Stimulated activated CD8-positive, alpha-beta memory T cell treated with anti-CD3 and anti-CD28 coated beads, Interleukin-7, amount 100 ng/mL, for 1 hour (primary cell): ENCODE measurements at places on chromosomes 11 and 22.
A peak's percentile ranks its signal among the peaks of the same experiment; 100 is the strongest.

GRCh38 chr11:26286472-26287066, 45.4 kb upstream of the ANO3 start:
- DNase-seq: no peak

DNA sequence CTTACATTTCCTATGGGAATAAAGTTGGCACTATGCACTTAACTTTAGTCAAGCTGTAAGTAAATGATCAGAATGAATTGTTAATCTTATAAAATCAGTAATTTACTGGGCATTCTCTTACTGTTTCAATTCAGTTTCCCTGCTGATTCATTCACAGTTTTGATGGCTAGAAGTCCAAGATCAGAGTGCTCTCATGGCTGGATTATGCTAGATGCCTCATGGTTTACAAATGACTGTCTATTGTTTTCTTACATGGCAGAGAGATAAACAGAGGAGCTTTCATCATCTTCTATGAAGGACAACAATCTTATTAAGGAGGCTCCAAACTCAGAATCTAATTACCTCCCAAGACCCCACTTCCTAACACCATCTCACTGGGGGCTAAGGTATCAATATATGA, 135.1 kb upstream of the CARD18 start:
- DNase-seq: no peak

DNA sequence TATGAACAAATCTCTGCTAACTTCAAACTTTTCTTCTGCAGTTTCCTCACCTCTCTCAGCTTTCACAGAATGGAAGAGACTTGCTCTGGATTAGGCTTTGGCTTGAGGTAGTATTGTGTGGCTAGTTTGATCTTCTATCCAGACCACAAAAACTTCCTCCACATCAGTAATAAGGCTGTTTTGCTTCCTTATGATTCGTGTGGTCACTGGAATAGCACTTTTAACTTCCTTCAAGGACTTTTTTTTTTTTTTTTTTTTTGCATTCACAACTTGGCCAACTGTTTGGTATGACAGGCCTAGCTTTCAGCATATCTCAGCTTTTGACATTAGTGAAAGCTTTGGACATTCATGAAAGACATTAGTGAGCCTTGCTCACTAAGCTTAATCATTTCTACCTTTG, 47.5 kb upstream of the LRRC55 start:
- no peak for DNase-seq

DNA sequence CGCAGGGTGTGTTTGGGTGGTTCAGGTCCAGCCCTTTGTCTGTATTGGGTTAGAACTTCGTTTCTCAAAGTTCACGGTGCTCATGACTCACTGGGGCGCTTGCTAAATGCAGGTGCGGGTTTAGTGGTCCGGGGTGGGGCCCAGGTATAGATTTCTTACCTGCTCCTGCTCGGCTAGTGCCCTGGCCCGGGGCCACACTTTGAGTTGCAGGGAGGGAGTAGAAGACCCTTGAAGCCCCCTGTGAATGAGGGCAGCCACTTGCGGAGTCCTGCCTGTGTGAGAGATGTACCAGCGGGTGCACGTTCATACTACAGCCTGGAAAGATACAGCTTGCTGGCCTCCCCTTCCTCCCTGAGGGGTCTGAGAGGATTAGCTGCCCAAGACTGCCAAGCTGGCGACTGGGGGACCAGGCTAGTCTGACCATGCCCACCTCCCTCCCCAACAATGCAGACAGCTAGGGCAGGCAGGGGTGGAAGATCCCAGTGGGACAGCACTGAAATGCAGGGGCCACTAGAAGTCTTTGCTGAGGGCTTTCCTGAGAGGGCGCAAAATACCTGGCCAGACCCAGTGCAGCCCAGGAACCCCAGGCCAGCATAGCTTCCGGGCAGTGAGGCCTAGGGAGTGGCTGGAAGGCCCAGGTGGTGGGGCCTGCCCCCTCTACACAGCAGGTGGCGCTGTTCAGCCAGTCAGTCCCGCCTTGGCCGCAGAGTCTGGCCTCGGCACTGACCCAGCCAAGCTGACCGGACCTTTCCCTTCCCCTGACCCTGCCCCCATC, 5.1 kb upstream of the MYRF start:
- no peak for DNase-seq

DNA sequence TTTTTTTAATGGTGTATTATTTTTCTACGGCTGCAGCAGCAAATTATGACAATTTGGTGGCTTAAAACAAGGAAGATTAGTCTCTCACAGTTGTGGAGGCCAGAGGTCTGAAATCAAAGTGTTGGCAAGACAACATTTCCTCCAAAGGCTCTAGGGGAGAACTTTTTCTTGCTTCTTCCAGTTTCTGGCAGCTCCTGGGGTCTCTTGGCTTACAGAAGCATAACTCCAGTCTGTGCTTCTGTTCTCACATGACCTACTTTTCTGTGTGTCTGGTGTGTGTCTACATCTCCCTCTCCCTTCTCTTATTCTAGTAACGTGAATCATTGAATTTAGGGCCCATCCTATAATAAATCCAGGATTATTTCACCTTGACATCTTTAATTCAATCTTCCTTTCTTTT, 551.9 kb upstream of the LUZP2 start:
- no peak for DNase-seq

GRCh38 chr22:35544189-35544588, 3.6 kb downstream of the RASD2 start:
- no peak for DNase-seq

- no peak for DNase-seq
Observed at GRCh38 chr11:22707119-22707899, 40.9 kb downstream of the GAS2 start.

GRCh38 chr22:38706101-38706900, 557 bp downstream of the GTPBP1 start:
- DNase-seq: no peak

DNA sequence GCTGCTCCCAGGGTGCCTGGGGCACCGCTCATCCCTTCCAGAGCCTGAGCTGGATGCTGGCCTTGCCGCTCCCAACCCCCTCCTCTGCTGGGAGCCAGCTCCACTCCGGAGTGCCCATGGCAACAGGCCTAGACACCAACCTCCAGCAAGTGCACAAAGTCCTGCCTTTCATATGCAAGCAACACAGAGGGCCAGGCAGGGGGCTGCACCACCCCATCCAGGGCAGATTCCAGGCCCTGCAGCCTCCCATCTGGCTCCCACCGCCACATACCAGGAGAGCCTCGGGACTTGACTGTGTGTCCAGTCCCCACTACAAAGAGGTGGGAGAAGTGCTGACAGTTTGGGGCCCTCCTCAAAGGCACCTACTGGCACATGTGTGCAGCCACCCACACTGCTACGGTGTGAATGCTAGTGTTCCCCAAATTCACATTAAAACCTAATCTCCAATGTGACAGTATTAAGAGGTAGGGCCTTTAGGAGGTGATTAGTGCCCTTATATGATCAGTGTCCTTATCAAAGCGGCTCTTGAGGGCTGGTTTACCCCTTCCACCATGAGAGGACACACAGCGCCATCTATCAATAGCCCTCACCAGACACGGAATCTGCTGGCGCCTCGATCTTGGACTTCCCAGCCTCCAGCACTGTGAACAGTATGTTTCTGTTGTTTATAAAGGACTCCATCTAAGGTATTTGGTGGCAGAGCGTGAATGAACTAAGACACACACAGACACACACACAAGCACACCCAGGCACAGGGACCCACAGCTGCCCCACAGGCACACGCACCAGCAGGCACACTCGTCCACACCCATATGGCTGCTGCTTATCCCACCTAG, 16.2 kb downstream of the ARVCF start:
- no peak for DNase-seq

DNA sequence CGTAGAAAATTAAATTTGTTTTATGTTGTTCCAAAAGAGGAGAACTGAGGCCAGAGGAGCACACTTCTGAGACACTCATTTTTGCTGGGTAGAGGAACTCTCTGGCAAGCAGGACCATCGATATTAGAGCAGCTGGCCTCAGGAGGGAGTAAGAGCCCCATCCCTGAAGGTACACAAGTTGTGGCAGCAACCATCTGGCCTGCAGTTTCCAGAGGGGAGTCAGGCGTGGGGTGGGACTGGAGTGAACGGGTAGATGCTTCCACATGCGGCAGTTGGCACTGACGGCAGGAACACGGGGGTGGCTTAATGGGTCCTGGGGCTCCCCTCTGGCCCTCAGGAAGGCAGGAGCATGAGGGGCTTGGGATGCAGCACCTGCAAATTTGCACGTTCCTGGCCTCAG, 13.2 kb upstream of the SSTR3 start:
- DNase-seq: no peak

DNA sequence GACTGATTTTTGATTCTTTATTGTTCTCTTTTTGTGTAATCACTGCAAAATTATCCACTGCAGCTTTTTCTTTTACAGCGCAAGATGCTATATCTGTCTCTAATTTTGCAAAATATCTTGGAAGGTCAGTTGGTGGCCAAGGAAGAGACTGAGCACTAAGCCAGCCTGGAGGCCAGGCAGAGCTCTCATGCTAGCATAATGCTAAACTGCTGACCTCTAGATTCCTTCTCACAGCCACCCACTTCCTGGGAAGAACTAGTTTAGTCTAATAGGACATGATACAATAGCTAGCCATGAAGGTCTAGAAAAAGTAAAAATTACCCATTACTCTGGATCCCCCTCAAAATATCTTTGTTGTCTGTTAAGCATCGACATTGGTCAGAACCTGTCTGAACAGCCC, 227.2 kb upstream of the ARHGAP20 start:
- DNase-seq: no peak

GRCh38 chr11:70616938-70617654, 218.8 kb downstream of the CTTN start:
- DNase-seq: no peak

DNA sequence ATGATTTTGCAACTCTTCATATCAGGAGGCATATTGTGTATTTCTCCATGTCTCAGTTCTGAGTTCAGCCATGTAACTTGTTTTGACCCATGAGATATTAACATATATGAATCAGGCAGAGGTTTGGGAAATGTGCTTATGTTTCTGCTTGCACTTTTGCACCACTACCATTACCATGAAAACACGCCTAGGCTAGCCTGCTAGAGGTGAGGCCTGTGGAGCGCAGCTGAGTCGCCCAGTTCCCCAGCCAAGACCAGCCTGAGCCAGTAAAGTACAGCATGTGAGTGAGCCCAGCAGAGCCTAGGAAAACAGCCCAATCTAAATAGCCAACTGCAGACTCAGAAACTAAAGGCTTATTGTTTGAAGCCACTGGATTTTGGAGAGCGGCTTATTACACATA, 18.4 kb upstream of the MYOD1 start:
- DNase-seq: no peak

GRCh38 chr22:46262449-46263215, 511 bp downstream of the PKDREJ start:
- no peak for DNase-seq

GRCh38 chr22:28283068-28283654, 364.1 kb upstream of the PITPNB start:
- DNase-seq: no peak

- DNase-seq: no peak
Observed at GRCh38 chr11:1163911-1164735, 6.4 kb downstream of the MUC5AC start.

GRCh38 chr11:6619004-6619745, at the start of gene TPP1:
Gene TPP1, minus strand, starts transcription at chr11:6619422. Its CDS starts 22 bp downstream, at chr11:6619400.
- peak; percentile 82 for DNase-seq

GRCh38 chr11:86637988-86638387, 34.4 kb downstream of the ME3 start:
- no peak for DNase-seq

GRCh38 chr11:120011836-120012235, 126.1 kb downstream of the TRIM29 start:
- no peak for DNase-seq

- no peak for DNase-seq
Observed at GRCh38 chr11:47105974-47106373, 70.7 kb downstream of the ARFGAP2 start.

- DNase-seq: no peak
Observed at GRCh38 chr11:68146010-68146540, 24.9 kb upstream of the CHKA start.

DNA sequence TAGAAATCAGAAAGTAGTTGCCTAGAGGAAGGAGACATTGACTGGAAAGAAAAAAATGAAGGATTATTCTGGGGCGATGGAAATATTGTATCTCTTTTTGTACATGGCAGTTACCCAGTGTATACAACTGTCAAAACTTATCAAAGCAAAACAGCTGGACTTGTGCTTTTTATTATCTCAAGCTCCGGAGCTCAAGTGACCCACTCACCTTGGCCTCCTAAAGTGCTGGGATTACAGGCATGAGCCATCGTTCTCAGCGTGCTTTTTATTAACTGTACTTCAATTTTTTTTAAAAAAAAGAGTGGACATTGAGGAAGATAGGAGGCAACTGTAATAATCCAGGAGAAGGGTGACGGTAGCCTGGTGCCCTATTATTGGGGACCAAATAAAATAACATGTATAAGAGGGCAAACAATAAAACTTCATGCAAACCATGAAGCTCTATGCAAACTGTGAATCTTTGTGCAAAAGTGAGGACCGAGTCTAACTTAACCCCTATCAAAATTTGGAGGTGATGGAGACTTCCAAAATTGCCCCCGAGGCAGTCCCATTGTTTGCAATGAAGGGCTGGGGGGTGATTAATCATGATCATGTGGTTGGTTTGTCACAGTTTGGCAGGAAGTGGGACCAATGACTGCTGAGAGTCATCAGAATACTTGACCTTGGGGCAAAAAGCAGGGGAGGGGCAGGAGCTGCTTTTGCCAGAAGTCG, 23.5 kb downstream of the FZD4 start:
- no peak for DNase-seq

GRCh38 chr11:37926772-37927171, 1328.7 kb upstream of the RAG2 start:
- no peak for DNase-seq

DNA sequence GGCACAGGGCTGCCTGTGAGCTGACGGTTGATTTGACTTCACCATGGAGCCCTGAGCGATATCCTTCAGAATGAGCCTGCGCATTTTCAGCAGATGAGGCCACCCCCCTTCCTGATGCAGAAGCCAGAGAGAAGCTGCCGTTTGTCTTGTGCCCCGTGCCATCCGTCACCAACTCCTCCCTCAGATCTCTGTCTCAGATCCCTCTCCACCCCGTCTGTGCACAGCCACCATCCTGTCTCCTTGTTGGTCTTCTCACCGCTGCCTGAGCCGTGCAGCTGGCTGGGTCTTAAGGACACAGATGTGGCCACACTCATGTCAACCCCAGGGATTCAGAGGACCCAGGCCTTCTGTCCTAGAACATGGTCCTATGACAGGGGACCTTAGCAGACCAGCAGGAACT, 293.9 kb downstream of the TBC1D22A start:
- no peak for DNase-seq

DNA sequence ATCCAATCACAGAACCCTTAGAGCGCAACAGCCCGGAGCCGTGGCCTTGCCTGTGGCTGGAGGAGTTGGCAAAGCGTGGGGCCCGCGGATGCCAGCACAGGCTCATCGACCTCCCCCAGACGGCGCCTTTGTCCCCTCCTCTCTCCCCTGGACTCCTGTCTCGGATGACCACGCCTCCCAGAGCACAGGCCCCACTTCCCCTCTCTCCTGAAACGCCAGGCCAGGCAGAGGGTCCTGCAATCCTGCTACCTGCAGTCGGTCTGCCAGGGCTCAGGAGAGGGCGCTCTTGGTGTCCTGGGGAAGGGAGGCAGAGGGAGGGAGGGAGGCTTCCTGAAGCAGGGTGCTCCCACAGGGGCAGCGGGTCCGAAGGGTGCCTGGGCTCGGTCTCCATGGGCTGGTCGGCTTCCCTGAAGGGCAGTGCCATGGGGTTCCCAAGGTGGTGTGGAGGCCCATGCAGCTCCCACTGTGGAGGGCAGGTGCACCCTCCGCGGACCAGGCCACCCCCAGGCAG, 16.6 kb upstream of the TTLL12 start:
- no peak for DNase-seq
